Ovary (tissue), 10 donors: ENCODE measurements at places on chromosomes 16 and 17. TPM values are rescaled to one million over a fixed set of nuclear protein-coding genes. Genes with fewer than 3 reads are reported as not detected.

Gene PPL
- total RNA-seq = 37.8 TPM

Gene CRYM
- 0.37 TPM for total RNA-seq

DNA sequence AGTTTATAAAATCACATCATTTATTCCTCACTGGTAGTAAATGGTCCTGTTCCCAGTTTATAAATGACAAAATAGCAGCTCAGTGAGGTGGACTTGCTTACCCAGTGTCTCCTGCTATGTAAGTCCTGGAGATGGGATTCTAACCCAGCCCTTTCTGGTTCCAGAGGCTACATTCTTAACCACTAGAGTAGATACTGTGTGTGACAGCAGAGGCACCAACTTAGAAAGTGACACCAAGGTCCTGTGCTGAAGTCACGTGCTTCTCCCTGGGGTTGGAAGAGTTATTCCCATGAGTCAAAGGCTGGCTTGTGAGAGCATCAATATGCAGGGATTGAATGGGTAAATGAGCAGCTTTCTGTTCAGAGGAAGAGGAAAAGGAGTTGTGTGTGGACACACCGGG lies 167.3 kb upstream of the IRX3 start:
- no peak overlapping the region for H3K27ac ChIP-seq
- no peaks in the 10 kb centered on the region for H3K36me3 ChIP-seq
- no peaks in the 10 kb centered on the region for H3K4me1 ChIP-seq
- no peak for DNase-seq

DNA sequence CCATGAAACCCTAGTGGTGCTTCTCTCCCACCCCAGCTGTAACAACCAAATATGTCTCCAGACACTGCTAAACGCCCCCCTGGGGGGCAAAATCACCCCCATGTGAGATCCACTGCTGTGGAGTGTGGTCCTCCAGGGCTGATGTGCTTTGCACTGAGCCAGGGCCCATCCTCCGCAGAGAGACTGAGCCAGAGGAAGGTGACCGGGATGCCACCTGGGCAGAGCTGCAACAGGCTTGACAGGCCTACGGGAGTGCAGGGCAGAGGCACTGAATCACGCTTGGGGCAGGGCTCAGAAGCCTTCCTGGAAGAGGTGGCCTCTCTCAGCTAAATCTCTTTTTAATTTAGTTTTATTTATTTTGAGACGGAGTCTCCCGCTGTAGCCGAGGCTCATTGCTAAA lies 4.4 kb downstream of the GJD3 start:
- DNase-seq = no peak
- no peaks in the 10 kb centered on the region for H3K36me3 ChIP-seq
- H3K27me3 ChIP-seq = no peaks in the 10 kb centered on the region
- no peak overlapping the region for H3K27ac ChIP-seq

DNA sequence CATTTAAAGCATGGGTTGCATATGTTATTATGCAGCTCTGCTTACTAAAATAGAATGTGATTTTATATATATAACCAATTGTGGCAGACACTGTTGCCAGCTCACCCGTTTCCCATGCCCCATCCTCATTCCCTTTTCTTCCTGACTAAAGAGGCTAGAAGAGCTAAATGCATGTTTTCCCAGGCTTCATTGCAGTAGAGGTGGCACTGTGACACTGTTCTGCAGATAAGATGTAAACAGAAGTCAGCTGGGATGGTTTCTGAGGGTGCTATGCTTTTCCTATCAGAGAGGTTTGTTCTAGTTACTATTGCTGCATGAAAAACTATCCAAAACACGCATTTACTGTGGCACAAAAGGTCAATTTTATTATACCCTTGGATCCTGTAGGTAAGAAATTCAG lies 5.7 kb upstream of the TOB1 start:
- no peaks in the 10 kb centered on the region for H3K4me1 ChIP-seq
- H3K36me3 ChIP-seq = no peaks in the 10 kb centered on the region
- DNase-seq = no peak
- no peak overlapping the region for H3K4me3 ChIP-seq
- no peak overlapping the region for H3K27ac ChIP-seq

DNA sequence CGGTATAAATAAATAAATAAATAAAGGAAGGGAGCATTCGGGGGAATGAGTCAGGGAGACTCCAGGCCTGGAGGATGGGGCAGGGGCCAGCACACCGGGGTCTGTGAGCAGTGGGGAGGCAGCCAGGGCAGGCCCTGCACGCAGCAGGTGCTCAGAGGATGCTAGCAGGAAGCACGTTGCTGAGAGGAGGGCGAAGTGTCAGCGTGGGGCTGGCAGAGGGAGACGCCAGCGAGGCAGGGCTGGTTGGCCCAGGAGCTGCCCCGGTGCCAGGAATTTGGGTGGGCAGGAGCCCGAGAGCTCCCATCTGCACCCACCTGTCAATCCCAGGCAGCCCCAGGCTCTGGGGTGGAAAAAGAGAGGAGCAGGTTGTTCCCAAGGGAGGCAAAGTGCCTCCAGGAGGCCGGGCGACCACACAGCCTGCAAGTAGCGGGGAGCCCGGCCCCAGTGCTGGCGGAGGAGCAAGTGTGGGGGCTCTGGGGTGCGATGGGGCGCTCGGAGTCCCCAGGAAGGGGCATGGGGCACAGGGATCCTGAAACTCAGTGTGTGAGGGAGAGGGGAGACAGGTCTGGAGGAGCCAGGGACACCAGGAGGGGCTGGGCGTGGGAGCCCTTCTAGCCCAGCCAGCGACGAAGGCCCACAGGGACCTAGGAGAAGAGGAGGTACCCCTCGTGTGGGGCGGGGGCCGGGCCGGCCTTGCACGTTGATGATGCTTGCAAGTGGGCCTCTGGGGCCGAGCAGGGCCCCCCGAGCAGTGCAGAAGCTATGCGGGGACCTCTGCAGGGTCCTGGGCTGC lies 28.0 kb downstream of the SOX8 start:
- H3K36me3 ChIP-seq = no peaks in the 10 kb centered on the region
- H3K27ac ChIP-seq = no peak overlapping the region
- H3K4me3 ChIP-seq = no peak overlapping the region
- DNase-seq = no peak
- H3K27me3 ChIP-seq = no peaks in the 10 kb centered on the region
- no peaks in the 10 kb centered on the region for H3K4me1 ChIP-seq

GRCh38 chr17:28746611-28747050 lies 2.8 kb downstream of the TRAF4 start:
- peak; percentile 54 for DNase-seq
- no peak overlapping the region for H3K27ac ChIP-seq
- no peaks in the 10 kb centered on the region for H3K27me3 ChIP-seq
- H3K36me3 ChIP-seq = no peaks in the 10 kb centered on the region

DNA sequence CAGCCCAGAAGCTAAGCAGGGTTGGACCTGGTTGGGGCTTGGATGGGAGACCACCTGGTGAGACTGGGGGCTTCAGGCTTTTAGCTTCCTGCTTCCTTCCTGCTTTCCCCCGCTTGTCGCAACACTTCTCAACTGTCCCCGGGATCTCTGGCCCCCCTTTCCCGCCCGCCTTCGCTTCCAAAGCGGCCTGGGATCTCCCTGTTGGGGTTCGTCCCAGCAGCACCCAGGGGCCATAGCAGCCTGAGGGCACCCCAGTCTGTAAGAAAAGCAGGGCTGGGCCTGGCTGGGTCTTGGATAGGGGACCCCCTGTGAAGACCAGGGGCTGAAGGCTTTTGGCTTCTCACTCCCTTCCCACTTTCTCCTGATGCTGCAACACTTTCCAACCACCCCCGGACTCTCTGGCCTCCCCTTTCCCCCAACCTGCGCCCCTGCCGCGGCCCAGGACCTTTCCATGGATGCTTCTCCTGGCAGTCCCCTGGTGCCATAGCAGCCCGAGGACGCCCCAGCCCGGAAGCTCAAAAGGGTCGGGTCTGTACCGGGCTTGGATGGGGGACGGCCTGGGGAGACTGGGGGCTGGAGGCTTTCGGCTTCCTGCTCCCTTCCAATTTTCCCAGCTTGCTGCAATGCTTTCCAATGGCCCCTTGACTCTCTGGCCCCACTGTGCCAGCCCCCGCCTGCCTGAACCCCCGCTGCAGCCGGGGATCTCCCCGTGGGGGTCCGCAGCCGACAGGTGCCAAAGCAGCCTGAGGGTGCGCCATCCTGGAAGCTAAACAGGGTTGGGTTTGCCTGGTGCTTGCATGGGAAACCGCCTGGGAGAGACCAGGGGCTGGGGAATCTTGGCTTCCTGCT lies 2276.2 kb downstream of the TP53TG3F start:
- H3K27ac ChIP-seq = no peak overlapping the region
- H3K4me3 ChIP-seq = no peak overlapping the region
- DNase-seq = no peak
- H3K4me1 ChIP-seq = no peaks in the 10 kb centered on the region
- H3K27me3 ChIP-seq = no peaks in the 10 kb centered on the region

DNA sequence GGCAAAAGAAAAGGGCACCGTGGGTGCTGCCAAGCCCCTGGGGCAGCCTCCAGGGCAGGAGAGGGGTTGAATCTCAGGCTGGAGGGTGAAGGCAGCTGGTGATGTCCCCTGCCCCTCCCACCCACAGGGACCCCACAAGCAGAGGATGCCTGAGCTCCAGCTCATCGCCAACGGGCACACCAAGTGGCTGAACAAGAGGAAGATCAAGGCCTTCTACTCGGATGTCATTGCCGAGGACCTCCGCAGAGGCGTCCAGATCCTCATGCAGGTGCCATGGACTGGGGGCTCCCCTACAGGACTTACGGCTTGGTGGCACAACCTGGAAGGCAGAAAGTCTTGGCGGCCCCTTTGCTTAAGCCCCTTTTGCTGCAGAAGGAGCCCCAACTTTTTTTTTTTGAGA lies 21.8 kb downstream of the SLC12A3 start:
- DNase-seq = no peak
- no peaks in the 10 kb centered on the region for H3K36me3 ChIP-seq
- no peak overlapping the region for H3K27ac ChIP-seq

GRCh38 chr17:46979147-46979863 lies at the start of gene RPRML:
Gene RPRML (minus strand): TSS chr17:46979253. CDS start chr17:46979007, 246 bp downstream.
- H3K4me1 ChIP-seq = peaks cover 2% of the 10 kb centered on the region
- H3K27ac ChIP-seq = no peak within 1 kb of the TSS
- peak within 1 kb of the TSS; percentile 45 for H3K4me3 ChIP-seq
- peak; percentile 10 for DNase-seq
- no peaks in the 10 kb centered on the region for H3K36me3 ChIP-seq
- no peaks in the 10 kb centered on the region for H3K27me3 ChIP-seq
